ENCODE measurements at places on chromosomes 7 and 10.

DNA sequence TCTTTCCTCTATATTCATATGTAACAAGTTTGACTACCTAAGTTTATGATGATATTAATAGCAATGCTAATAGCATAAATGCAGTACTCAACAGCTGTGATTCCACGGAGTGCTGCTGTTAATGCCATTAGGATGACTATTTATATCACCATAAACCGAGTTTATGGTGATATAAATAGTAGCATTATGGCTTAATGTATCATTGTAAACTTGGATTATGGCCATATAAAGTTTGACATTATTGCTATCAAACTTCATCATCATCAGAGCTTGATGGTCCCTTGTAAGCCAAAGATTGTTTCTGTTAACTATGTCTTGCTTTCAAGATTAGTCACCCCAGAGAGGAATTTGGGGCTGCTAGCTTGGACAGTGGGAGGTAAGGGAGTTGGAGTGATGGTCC, 612.4 kb upstream of the C7orf33 start:
- DNase-seq, result no peak
- H3K27ac ChIP-seq, result no peak overlapping the region
- no peaks in the 10 kb centered on the region for H3K27me3 ChIP-seq
- no peaks in the 10 kb centered on the region for H3K36me3 ChIP-seq

- H3K27ac ChIP-seq, result no peak overlapping the region
- H3K4me1 ChIP-seq, result no peaks in the 10 kb centered on the region
- no peak overlapping the region for H3K4me3 ChIP-seq
- no peak for DNase-seq
- H3K27me3 ChIP-seq, result no peaks in the 10 kb centered on the region
Observed at GRCh38 chr10:106903180-106903579, 261.3 kb downstream of the SORCS1 start.

GRCh38 chr7:100432053-100432452, 2.4 kb downstream of the MEPCE start:
- H3K27me3 ChIP-seq, result peaks cover 8% of the 10 kb centered on the region
- H3K4me3 ChIP-seq, result peak overlapping the region; percentile 87
- peaks cover 61% of the 10 kb centered on the region for H3K36me3 ChIP-seq
- H3K27ac ChIP-seq, result peak overlapping the region; percentile 96
- peaks cover 55% of the 10 kb centered on the region for H3K4me1 ChIP-seq
- no peak for DNase-seq

DNA sequence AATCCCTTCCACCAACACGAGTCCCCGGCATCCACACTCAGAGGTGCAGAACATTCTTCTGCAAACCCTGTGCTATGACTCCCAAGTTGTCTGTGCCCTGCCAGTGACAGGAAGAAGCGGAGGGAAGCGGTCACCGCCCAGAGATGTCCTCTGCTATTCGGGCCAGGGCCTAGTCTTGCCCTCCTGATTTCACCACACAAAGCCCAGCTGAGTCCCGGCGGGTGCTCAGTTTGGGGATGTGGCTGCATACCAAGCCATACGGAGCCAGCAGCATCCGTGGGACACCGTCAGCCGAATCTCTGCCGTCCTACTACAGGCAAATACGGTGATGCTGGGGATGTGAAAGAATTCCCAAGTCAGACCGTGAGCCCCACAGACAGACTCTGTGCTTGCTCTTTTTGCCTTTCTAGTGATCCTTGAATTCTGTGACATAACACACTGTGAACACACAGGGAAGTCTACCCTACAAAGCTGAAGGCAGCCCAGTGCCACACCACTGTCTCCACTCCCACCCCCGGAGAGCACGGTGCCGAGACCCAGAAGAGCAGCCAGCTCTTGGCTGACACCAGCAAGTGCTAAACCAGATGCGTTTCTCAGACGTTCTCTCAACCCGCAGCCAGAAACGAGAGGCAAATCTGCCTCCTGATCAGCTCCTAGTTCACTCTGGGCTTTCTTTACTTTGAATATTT, 2.0 kb downstream of the STK32C start:
- peak overlapping the region; percentile 4 for H3K4me3 ChIP-seq
- no peak for DNase-seq
- H3K27me3 ChIP-seq, result peaks cover 3% of the 10 kb centered on the region
- no peak overlapping the region for H3K27ac ChIP-seq

DNA sequence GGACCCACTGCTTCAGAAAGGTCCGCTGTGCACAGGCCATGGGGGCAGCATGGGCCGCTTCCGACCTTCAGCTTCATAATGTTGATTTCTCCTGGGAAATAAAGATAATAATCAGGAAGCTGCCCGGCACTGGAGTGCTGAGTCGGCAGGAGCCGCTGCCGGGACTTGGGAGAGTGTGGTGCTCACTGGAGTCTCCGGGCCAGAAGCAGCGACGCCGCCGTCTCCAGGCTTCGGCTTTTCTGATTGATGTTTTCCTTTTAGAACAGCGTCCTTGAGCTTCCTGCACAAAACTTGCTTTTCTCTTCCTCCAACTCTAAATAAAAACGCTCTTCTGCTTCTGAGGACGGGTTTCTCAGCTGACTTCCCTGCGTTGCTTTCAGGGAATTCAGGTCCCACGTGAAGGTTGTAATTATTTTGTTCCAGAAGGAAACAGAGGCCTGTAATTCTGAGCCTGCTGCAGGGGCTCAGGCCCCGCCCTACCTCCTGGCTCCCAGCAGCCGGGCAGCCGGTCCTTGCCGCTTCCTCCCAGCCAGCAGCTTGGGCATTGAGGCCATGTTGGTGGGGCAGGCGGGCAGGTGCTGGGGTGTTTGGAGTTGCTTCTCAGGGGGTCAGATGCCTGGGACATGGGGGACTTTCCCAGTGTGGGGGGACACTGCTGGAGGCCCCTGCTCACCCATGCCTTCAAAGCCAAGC, 14.7 kb downstream of the PWWP2B start:
- no peak overlapping the region for H3K4me3 ChIP-seq
- H3K27ac ChIP-seq, result no peak overlapping the region
- DNase-seq, result no peak
- no peaks in the 10 kb centered on the region for H3K36me3 ChIP-seq
- H3K4me1 ChIP-seq, result peaks cover 8% of the 10 kb centered on the region
- H3K27me3 ChIP-seq, result no peaks in the 10 kb centered on the region
